ENCODE measurements at places on chromosomes 3 and 15. TPM values are rescaled to one million over a fixed set of nuclear protein-coding genes. Genes with fewer than 3 reads are reported as not detected.

Gene MESP1
- total RNA-seq = 0.12 TPM

Gene DUOX2
- total RNA-seq = 0.12 TPM

Gene FANCD2OS
- total RNA-seq = not detected

Gene DAZL
- total RNA-seq = under 0.01 TPM

Gene ZPLD1
- total RNA-seq = not detected

Gene DMXL2
- total RNA-seq = 19.7 TPM

Gene SCG5
- 7.8 TPM for total RNA-seq

Gene NME9
- not detected for total RNA-seq

Gene STRC
- not detected for total RNA-seq

Gene GCHFR
- total RNA-seq = 3.5 TPM

Gene IL5RA
- total RNA-seq = not detected

Gene MRPL47
- 16.6 TPM for total RNA-seq

Gene GOLGA8O
- 0.97 TPM for total RNA-seq

Gene CYP1A2
- not detected for total RNA-seq

Gene ADPRH
- total RNA-seq = 6.8 TPM

Gene GOLGA6A
- total RNA-seq = not detected

Gene SHC4
- total RNA-seq = 0.61 TPM

Gene TMA7
- total RNA-seq = 59.2 TPM

Data from hair follicle dermal papilla cell (primary cell).